GM04503 (cell line): ENCODE measurements at places on chromosomes 12 and 14.

GRCh38 chr12:57479376-57480115, at the start of gene ARHGAP9:
TSS of gene ARHGAP9 (minus strand) at chr12:57479866. CDS start at chr12:57479406, 460 bp downstream.
- no peak for DNase-seq

DNA sequence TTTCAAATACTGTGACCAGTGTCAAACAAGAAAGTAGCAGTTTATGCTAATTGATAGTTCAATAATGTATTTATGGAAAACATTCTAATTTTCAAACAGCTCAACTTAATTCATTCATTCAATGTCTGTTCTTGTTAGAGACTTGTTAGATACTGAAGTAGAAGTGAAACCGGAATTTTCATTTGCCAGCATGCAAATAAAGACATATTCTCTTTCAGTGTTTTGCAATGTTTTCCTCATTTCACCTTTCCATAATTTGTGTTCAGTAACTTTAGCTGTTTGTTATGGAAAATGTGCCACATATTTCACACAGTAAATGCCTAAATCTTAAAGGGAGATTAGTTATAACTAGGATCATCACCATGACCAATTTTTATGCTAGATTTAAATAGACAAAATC, 21.2 kb downstream of the TAS2R50 start:
- no peak for DNase-seq

- DNase-seq = no peak
Observed at GRCh38 chr12:77553976-77554619, 276.6 kb upstream of the NAV3 start.

- DNase-seq = no peak
Observed at GRCh38 chr14:105292826-105293711, 7.7 kb downstream of the BRF1 start.
